ENCODE measurements at places on chromosomes 11 and 22.

DNA sequence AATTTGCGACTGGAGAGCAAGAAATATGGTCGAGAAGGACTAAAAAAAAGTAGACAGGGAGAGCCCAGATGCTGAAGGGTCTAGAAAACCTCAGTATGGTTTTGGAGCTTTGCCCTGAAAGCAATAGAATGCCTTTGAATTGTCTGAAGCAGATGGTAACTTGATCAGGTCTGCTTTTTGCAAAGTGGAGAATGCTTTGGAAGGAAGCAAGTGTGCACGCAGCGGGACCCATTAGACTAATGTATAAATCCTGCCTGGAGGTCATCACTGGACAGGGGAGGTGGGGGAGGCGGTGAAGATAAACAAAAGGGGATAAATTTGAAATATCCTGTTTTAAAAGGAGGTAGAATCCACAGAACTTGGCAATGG, 757 bp upstream of the HINFP start:
- no peak for DNase-seq

GRCh38 chr11:110434952-110435779, 5.4 kb downstream of the FDX1 start:
- no peak for DNase-seq

DNA sequence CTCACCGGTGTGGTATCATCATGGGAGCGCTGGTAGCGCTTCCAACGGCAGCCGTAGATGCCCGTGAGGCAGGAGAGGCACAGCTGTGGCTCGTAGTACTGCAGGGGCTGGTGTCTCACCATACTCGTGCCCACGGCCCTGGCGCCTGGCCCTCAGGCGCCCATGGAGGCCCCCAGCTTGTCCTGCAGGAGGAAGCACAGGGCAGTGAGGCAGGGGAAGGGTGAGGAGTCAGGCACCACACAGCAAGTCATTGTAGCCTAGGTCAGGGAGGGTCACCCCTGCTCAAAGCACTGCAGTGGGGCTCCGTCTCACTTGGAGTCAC, 44.6 kb upstream of the KLHL35 start:
- no peak for DNase-seq

DNA sequence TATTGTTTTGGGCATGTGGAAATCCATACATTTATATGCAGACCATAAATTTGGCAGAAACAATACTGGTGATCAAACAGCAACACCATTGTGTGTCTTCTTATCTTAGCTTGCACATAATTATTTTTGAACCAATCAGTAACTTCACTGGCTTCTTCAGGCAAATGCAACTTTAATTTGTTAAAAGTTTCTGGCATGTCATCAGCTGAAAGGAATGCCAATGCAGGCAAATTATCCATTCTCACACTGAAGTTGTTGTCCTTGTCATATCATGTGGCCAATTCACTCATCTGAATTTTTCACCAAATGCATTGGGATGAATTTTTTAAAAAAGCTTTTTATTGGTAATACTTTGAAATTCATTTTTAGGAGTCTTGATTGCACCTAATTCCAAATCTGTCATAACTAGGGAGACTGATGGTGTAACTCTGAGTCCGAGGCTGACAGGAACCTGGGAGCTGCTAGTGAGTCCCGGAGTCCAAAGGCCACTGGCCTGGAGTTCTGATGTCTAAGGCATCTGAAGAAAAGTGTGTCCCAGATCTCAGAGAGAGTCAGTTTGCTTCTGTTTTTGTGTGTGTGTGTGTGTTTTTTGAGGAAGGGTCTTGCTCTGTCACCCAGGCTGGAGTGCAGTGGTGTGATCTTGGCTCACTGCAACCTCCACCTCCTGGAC, 17.4 kb upstream of the OR10V1 start:
- no peak for DNase-seq

DNA sequence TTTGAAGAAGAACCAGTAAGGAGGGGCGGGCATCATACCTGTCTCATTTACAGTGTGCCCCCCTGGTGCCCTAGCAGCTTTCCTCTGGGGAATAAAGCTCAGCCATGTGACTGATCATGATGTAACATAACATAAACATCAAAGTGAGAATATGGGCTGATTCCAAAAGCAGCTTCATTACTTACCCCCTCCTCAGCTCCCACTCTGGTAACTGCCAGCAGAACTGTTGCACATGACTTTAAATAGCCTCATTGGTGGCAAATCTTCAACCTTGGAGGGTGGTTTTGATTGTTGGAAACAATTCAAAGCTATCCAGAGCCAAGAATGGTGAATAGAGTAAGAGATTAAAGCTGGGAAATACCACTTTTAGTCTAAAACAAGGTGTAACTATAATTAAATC, 384.6 kb downstream of the BUD13 start:
- no peak for DNase-seq

- no peak for DNase-seq
Measured at GRCh38 chr11:12430954-12431595, 53.7 kb downstream of the PARVA start.

GRCh38 chr11:79506734-79507344, 66.0 kb upstream of the TENM4 start:
- DNase-seq = no peak

DNA sequence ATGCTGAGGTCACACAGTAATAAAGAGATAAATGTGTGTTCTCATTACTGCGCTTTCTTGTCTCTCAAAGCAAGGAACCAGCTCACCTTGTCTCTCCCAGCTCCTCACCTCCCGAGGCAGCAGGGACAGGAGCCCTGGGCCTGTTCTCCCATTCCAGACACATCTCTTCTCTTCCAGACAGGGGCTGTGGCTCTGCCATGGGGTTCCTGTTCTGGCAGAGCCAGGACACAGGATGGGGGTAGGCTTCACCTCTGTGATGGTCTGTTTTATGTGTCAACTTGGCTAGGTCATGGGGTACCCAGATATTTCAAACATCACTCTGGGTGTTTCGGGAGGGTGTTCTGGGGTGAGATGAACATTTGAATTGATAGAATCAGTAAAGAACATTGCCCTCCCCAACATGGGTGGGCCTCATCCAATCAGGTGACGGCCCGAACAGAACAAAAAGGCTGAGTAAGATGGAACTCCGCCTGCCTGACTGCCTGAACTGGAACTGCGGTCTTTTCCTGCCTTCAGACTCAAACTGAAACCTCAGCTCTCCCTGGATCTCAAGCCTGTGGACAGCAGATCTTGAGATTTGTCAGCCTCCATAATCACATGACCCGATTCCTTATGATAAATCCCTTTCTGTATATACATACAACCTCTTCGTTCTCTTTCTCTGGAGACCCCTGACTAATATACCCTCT, 2.0 kb upstream of the VSIG10L2 start:
- DNase-seq = no peak

DNA sequence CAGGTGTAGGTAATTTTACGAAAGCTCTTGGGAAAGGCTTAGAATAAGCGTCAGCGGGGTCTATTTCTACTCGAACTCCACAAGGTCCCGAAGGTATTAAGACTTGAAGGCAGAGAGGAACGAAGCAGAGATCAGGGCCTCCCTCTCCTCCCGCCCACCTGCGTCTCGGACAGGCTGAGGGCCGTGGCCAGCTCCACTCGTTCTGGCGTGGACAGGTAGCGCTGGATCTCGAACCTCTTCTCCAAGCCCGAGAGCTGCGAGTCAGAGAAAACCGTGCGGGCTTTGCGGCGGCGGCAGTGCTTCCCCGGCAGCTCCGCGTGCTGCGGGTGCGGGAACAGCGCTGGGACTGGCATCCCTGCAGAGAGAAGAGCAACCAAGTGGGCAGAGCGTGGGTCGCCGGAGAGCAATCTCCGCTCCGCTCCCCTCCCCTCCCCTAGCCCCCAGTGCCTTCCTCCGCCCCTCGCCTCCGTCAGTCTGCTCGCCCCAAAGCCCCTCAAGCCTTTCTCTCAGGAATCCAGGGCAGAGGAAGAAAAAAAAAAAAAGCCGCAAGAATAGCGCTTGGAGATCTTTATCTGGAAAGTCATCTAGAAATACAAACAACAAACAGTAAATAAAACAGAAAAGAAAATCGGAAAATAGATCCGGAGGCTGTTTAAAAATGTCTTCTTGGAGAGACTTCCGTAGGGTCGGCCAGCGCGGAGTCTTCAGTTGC, 2.4 kb downstream of the BSX start:
- no peak for DNase-seq

GRCh38 chr11:117702946-117703598, 93.9 kb downstream of the DSCAML1 start:
- DNase-seq = no peak

DNA sequence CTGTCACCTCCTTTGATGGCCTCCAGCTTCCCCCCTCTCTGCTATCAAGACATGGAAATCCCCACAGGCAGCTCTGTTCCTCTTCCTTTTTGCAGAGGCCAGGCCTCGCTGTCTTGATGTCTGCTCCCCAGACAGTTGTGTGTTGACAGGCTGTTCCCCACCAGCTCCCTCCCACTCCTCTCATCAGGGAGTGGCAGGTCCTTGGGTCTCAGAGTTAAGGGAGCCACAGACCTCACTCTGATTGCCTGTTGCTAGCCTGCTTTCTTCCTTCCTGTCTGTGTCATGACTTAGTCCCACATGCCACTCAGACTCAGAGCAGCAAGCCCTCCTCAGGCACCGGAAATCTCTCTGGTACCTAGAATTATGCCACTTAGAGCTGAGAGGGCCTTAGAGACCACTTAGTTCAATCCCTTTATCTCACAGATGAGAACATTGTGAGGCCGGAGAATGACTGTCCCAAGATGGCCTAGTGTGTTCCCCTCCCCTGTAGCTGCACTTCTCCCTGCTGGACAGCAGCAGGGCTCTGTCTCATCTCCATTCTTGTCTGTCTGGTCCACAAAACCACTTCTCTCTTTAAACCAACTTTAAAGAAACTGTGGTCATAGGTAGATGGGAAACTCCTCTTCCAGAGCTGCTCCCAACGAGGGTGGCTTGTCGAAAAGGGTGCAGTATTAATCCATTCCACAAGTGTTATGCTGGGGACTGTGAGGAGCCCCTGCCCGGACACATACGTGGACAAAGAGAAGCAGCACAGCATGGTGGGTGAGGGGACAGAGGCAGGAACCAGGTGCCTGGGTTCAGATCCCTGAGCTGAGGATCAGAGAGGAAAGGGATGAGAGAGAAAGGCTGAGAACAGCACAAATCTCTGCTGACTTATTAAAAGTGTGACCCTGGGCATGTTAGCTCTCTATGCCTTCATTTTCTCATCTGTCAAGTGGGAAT, 4.2 kb downstream of the AMPD3 start:
- no peak for DNase-seq

DNA sequence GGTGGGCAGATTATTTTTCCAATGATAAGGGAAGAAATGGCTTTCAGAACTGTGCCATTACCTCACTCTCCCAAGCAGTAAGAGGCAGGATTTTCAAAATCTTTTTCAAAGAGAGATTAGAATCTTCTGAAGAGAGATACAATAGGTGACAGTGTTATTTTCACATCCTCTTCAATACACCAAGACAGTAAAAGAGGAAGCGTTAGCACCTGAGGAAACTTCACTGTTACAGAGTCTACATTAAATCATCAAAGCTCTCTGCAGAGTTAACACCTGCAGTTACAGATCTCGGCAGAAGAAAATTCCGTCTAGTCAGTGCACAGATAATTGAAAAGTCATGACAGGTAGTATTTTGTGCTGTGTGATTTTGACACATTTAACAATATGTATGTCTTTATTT, 144.9 kb downstream of the PGR start:
- no peak for DNase-seq

DNA sequence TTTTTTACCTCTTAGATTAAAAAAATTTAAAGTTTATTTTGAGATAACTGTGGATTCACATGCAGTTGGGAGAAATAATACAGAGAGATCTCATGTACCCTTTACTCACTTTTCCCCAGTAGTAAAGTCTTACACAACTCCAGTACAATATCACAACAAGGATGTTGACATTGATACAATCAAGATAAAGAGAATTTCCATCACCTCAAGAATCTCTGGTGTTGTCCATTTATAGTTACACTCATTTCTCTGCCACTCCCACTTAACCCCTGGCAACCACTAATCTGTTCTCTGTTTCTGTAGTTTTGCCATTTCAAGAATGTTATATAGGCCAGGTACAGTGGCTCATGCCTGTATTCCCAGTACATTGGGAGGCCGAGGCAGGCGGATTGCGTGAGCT, 10.5 kb upstream of the ZBED5 start:
- no peak for DNase-seq

- DNase-seq = no peak
Measured at GRCh38 chr11:74132833-74133232, 38.0 kb downstream of the C2CD3 start.

GRCh38 chr11:133232665-133233064, 299.6 kb downstream of the OPCML start:
- DNase-seq = no peak

DNA sequence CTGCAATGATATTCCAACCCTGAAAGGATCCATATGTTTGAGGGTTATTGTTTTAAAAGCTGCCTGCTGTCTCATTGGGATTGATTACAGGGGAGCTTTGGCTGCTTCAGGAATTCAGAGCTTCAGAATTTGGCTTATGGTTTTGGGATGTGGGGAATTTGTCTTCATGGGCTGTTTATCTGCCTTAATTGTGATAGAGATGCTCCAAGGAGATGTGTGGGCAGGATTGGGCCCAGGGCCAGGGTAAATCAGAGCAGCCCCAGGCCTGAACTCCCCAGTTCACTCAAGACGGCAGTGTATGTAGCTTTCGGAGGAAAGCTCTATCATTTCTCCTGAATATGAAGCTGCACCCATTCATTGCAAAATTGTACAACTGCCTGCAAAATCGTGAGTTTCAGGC, 88.5 kb downstream of the ALX4 start:
- no peak for DNase-seq

DNA sequence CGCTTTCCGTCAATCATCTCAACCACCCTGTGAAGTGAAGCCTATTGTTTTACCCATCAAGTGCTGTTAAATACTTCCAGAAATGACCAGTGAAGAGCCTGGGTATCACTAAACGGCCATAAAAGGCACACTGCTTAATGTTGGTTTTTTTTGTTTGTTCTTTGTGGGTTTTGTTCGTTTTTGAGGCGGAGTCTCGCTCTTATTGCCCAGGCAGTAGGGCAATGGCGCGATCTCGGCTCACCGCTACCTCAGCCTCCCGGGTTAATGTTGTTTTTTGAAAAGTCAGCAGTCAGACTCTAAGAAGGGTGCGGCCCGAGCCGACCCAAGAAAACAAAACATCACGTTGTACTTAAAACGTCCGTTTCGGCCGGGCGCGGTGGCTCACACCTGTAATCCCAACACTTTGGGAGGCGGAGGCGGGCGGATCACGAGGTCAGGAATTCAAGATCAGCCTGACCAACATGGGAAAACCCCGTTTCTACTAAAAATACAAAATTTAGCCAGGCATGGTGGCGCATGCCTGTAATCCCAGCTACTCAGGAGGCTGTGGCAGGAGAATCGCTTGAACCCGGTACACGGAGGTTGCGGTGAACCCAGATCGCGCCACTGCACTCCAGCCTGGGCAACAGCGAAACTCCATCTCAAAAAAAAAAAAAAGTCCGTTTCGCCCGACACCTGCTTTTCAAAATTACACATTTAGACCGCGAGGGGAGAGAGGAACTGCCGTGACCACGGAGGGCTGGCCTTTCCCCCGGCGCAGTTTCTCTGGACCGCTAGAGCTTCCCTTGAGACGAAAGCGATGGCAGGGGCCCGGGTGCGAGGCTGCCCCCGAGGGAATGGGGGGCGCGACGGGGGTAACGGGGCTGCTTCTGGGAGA, 714 bp downstream of the CD59 start:
- DNase-seq = peak; percentile 19

DNA sequence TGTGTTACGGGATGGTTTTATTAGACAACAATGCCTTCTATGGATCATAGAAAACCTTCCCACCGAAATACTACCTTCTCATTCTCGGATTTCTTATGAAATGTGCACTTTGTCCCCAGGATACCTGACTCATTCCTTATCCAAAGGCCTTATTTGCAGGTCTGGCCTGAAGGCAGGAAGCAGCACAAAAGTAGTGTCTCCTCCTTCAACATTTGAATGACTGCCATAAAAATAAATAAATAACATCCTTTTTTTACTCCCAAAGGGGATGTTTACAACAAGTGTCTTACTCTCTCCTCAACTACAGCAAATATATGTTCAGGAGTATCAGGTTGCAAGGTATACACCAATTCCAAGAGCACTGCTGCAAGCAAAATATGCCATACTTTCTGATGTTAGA, 41.6 kb upstream of the PAK1 start:
- no peak for DNase-seq

Measured in stimulated activated CD8-positive, alpha-beta memory T cell treated with anti-CD3 and anti-CD28 coated beads, Interleukin-4, amount 100 ng/mL, for 24 hours (primary cell).